Activated T-cell treated with anti-CD3 and anti-CD28 coated beads, Interleukin-2, amount 50 U/mL, for 24 hours (primary cell): ENCODE measurements at places on chromosomes 12 and 14.
A peak's percentile ranks its signal among the peaks of the same experiment; 100 is the strongest.

GRCh38 chr14:103540821-103541708 is 12.1 kb downstream of the TRMT61A start:
- peak; percentile 38 for DNase-seq

GRCh38 chr14:53865711-53866110 is 90.9 kb downstream of the BMP4 start:
- no peak for DNase-seq

DNA sequence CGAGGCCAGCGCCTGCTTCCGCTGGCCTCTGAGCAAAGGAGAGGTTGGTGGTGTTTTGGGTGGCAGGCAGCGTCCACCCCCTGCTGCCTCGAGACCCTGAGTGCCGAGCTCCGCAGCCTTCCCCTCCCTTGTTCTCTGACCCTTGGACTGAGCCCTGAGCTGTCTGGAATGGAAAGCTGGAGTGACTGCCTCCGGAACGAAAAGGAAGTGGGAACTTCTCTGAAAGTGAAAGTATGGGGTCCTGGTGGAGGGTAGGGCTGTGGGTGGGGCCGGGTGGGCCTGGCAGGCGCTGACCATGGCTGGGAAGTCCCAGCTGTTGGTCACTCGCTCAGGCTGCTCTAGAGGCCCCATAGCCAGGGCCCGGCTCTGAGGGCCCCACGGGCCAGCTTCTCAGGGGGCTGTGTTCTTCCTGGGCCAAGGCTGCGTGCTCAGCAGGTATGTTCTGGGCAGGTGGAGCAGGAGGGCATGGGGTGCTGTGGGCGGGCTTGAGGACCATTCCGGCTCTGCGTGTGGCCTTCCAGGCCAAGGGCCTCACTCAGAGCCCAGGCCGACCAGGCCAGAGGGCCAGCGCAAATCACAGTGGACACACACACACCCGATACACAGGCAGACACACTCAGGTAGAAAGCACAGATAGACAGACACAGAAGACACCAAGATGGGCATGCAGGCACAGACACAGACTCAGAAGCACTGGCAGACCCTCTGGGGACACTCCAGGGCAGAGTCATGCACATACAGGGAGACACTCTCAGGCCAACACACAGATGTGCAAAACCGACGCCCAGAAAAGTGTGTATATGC is at the start of gene EXOC3L4:
Gene EXOC3L4 (plus strand): TSS at position 320 of the 804 bp plus-strand sequence. CDS start 5,495 bp downstream, outside the sequence.
- no peak for DNase-seq

GRCh38 chr14:71486279-71486678 is 445.9 kb upstream of the RGS6 start:
- DNase-seq, result no peak

DNA sequence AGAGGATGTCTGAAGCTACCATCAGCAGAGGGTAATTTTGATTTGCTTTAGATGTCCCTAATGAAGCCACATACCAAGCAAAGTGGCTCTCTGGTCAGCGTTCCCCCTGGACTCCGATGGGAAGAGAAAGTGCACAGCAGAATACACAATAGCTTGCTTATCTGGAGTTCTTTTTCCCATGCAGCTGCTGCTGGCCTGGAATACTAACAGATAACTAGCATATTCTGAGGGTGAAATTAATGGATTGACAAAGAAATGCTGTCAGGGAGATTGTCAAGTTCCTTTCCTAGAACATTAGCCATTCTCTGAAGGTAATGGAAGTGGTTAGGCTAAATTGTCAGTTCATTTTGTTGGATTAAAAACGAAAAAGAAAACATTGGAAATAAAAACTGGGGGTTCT is 391.3 kb downstream of the FLRT2 start:
- no peak for DNase-seq

DNA sequence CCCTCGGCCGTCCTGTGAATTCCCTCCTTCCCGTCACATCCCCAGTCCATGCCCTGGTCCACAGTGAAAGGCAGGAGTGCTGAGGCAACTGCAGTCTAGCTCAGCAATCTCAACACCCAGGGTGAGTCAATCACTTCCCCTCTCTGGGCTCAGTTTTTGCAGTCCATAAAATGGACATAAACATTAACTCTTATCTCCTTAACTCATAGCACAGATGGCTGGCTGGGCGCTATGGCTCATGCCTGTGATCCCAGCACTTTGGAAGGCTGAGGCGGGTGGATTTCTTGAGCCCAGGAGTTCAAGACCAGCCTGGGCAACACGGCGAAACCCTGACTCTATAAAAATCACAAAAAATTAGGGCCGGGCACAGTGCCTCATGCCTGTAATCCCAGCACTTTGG is 32.4 kb downstream of the CAMKK2 start:
- no peak for DNase-seq

DNA sequence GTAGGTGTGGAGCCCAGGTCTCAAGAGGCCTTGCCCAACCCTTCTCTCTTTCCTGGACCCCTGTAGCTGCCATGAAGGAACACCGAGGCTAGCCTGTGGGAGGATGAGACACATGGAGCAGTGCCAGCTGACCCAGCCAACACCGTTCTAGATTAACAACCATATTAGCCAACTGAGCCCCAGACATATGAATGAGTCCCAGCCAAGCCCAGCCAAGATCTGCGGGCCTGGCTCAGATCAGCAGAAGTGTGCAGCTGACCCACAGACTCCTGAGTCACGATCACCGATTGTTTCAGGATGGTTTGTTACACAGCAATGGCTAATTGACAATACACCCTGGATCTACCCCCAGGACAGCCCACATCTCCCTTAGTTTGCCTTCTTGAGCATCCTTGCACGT is 82.1 kb downstream of the NTF3 start:
- DNase-seq, result no peak

GRCh38 chr14:24665440-24665991 is 31.5 kb upstream of the GZMB start:
- DNase-seq, result peak; percentile 50

- no peak for DNase-seq
Measured at GRCh38 chr14:79175671-79176070, 1005.5 kb downstream of the NRXN3 start.

DNA sequence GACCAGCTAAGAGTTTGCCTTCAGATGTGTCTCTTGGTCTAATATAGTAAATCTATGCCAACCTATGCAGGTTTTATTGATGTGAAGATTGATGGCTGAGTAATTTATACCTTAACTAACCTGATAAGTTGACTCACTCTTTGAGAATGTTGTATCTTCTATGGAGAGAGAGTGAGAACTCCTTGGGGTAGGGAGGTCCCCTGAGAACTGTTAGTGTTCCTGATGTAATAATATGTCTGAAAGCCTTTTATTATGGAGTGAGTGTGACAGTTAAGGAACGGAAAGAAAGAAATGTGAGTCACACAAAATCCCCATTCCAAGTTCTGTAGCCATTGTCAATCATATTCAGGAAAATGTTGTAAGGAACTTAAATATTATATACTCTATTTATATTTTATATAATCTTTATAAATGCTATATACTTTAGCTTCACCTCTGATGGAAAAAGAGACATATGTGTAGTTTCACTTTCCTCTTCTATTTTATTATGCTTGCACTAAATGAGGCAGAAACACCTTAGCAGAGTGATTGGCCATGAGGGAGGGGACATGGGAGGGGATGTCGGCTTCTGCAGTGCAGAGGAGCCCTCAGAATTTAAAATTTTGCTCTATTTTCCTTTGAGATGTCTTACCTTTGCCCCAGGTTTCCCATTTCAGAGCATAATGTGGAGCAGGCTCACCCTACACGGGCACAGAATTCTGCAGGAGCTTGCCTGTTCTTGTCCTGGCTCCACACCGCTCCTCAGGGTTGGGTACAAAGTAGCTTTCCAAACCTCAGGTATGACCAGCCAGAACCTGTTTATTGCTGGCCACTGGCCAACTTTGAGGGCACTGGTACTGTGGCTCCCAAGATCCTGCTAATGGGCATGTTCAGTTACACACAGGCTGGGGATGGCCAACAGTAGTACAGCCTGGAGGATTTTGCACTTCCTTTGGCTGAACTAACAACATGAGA is 57.7 kb downstream of the ARF6 start:
- DNase-seq, result no peak

DNA sequence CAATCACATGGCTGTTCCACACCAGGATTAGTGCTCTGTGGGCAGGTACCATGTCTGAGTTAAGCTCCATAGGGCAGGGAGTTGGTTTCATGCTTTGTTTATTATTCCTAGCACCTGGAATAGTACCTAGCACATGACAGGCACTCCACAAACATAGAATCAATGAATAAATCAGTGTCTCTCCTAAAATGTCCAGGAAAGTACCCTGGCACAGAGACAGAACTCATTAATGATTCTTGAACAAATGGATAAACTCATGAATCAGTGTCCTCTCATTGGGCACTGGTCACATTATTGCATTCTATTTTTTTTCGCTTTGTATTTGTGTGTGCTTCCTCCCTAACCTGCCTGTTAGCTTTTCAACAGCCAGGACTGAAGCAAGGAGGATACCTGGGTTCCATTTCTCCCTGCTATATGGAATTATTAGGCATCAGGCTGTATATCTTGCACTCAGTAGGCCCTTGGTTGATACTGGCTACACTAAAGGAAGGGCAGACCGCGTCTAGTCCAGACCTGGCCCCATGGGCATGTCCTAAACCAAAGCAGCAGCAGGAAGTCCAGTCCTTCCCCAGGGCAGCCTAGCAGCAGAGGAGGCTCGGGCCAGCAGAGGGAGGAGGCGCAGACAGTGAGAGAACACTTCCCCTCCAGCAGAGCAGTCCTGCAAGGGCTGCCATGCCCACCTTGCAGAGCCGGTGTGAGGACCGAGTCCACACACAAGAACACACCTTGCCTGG is 18.4 kb downstream of the HDAC7 start:
- no peak for DNase-seq

GRCh38 chr14:34890937-34891336 is 15.8 kb upstream of the BAZ1A start:
- no peak for DNase-seq

- no peak for DNase-seq
Measured at GRCh38 chr14:34018564-34019244, 67.8 kb upstream of the EGLN3 start.

GRCh38 chr12:18057051-18057450 is 32.9 kb downstream of the RERGL start:
- DNase-seq, result no peak

DNA sequence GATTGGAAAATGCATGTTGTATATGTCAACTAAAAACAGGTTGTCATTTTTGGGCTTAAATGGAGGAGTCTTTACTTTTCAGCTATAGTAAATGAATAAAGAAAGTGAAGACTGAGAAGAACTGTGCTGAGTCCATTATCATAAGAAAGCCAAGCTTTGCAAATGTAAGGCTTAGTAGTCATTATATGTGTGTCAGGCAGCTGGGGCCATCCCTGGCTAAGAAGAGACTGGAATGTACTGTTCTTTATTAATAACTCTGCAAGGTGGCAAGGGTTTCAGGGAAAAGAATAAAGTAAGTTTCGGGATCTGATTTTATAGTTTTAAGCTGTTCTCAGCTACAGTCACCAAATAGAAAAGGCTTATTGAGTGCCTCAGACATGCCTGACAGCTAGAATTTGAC is 48.7 kb downstream of the SRGAP1 start:
- DNase-seq, result no peak

DNA sequence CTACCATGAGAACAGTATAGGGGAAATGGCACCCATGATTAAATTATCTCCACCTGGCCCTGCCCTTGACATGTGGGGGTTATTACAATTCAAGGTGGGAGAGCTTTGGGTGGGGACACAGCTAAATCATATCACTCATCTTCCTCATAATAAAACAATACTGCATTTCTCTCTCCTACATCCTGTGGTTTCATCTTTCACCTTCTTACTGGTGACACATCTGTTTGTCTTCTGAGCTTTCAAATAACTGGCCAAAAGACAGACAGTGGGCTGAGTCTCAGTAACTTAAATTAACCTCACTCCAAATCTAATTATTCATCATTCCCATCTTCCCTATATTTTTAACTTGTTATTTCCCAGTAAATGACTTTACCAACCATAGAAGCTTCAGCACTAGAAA is 729.7 kb upstream of the USP15 start:
- DNase-seq, result no peak

- no peak for DNase-seq
Measured at GRCh38 chr12:78880078-78880477, 15.5 kb downstream of the SYT1 start.

DNA sequence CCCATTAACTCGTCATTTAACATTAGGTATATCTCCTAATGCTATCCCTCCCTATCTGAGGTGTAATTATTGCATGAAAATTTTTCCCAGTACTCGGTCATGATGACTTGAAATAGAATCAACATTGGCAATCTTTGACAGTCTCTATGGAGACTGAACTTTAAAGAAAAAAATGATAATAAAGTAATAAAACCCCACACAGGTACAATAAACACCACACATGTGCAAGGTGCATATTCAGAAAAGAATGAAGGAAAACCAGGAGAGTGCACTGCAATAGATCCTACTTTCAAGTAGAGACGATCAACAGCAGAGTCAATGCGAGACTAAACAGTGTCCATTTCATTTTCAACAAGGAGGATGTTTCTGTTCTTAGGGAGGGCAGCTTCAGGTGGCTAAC is 1253.8 kb upstream of the TMEM132C start:
- no peak for DNase-seq

GRCh38 chr14:33790996-33791395 is 159.9 kb downstream of the EGLN3 start:
- DNase-seq, result no peak

DNA sequence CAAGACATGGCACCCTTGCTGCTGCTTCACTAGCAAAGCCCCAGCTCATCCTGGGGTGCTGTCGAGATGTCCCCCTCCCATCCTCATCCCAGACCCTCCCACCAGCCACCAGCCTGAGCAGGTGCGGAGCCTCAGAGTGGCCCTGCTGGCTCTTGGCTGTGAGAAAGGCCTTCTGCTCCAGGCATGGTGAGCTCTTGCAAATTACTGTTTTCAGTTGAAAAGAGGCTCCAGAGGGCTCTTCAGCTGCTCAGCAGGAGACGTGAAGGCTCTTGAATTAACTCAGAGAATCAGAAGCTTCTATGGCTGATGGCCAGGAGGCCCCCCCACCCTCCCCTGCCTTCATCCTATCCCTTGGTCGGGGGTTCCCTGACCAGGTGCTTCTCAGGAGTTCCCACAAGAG is 44.1 kb downstream of the WSCD2 start:
- no peak for DNase-seq

DNA sequence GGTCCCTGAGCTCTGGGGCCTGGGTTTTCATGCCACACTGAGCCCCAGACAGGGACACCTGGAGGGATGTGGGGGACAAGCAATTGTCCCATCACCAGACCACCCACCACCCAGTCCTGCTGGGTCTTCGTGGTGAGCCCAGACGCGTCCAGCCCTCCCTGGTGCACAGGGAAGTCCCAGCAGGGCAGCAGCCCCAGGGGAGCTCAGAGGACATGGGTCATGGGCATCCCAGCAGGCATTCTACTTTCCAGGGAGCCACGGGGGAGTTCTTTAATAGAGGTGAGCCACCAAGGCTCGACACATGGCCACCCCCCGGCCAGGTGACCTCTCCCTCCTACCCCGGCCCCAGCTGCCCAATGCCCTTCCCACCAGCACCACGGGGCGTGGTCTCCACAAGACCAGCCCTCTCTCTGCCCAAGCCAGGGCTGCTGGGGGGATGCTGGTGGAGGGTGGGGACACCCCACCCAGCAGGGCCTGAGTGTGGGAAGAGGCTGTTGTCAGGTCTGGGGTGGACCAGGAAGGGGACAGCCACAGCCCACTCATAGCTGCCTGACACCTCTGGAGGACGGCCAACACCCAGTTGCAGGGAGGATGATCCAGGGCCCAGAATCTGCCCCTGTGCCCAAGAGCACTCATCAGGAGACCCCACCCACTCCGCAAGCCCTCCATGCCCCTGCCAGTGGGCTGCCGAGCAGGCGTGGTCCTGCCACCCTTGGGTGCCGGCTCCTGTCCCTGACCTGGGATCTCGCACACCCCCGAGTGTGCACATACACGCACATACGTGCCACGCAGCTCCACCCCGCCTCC is 14.1 kb downstream of the AKT1 start:
- DNase-seq, result no peak
